ENCODE measurements at places on chromosomes 13 and 19.

DNA sequence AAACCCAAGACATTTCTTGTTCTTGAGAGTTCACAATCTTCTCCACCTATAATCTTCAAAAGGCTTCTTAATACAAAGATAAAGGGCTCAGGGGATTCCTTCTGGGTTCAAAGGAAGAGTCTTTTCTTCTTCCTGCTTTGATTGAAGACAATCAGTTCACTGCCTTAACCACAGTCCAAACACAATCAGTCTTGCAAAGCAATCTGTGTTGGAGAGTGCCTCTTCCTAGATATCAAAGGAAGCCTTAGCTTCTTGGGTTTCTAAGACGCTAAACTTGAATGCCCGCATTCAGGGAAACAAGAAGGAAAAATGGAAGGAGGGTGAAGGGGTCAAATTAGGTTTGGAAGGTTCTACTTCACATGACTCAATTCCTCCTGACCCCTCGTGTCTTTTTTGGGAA is 27.2 kb downstream of the RANBP3 start:
- DNase-seq, result no peak

DNA sequence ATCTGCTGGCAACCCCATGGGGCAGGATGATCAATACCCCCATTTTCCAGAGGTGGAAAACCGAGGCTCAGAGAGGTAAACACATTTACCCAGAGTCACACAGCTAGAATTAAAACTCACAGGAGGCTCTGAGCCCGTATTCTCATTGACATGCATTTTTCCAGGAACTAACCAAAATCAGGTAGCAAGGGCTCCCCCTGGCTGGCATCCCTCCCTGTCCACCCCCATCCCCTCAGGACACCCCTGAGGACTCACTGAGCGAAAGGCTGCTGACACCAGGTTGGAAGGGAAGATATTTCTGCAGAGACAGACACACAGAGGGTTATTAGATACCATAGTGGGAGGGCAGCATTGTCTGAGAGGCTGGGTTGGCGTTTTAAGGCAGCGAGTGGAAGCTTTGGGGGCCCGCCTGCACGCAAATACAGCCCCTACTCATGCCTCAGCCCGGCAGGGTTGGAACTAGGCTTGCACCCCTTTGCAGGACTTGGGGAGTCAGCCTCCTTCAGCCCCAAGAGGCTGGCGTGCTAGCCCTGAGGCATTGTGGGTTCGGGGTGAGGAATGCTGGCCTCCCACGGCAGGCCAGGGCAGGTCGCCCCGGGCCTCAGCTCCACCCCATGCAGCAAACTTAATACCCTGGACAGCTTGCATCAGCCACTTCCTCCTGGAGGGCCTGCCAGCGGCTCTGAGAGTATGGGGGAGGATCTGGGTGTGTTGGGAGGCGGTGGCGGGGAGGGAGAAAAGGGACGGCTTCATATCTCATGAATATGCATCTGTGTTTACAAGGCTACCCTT is 3.9 kb downstream of the SLC1A5 start:
- peak; percentile 98 for DNase-seq

DNA sequence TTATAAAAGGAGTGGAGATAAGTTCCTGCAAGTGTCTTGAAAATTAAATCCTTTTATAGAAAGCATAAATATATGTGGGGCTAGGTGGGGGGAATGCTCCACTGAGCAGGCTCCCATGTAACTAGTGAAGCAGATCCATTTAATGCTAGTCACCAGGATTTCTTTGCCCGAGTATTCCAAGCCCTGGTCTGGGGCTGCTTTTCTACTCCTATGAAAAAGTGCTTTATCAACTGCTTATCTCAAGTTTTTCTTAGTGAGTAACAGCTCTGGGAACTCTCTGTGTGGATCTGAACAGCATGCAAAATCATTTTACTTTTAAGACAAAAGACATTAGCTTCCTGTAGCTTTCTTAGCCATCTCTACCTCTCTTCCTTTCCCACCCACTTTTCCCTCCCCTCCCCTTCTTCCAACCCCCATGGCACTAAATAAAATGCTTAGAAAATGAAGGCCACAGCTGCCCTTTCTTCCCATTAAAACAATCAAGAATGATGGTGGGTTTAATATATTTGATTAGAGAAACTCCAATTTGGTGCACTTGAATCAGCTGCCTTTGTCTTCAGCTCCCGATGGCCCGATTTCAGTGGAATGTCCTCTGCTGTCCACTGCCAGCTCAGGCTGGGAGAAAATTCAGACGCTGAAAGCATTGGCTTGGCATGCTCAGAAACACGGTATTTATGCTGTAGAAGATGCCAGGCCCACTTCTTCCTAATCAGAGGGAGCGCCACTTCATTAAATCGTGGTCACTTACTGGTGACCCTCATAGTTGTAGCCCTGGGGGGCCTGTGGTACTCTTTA is 475.1 kb downstream of the FOXO1 start:
- DNase-seq, result no peak

DNA sequence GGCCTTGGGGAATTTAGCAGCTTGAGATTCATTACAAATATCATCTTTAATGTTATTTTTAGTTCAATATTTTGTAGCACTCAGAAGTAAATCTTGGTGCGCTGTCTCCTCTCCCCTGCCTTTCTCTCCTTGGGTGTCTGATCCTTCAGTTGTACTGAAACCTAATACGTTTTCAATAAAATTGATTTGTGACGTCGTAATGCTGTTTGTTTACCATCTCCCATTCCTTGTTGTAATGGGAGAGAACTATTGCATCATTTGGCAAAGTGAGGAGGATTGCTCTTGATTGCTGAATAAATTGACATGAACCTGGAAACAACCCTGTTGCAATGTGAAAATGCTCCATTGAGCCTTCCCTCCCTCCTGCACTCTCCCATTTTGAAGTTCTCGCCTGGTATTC is 43.2 kb upstream of the TSHZ3 start:
- no peak for DNase-seq

GRCh38 chr19:7333198-7334118 is 15.3 kb upstream of the ARHGEF18 start:
- DNase-seq, result peak; percentile 71

- no peak for DNase-seq
These were observed 848.7 kb upstream of the MIR17HG start for GRCh38 chr13:90498816-90499215.

DNA sequence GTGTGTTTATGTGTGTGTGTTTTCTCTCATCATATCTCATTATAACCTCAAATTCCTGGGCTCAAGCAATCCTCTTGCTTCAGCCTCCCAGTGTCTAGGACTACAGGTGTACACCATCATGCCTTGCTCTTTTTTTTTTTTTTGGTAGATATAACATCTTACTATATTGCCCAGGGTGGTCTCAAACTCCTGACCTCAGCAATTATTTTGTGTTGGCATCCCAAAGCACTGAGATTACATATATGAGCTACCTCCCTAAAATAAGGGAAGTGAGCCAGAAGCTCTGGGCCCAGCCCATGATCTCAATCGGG is 448 bp upstream of the ZNF543 start:
- no peak for DNase-seq

- no peak for DNase-seq
These were observed 183.5 kb upstream of the TSC22D1 start for GRCh38 chr13:44759384-44760360.

Data from MV-4-11 (cell line).